WERI-Rb-1 (cell line): ENCODE measurements at places on chromosomes 13 and 19.

DNA sequence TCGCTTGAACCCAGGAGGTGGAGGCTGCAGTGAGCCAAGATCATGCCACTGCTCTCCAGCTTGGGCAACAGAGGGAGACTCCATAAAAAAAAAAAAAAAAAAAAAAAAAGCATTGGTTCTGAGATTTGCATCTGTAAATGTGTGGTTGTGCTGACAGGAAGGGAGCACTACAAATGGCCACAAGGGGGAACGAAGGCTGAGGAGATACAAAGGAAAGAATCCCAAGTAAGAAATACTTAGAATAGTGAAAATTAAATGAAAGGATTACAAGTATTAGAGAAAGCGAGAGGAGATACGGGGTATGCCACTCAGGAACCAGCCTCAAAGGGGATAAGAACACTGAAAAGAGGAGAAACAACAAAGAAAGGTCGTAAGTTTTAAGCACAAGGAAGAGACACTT lies 284.9 kb downstream of the KLF12 start:
- DNase-seq, result peak; percentile 21

GRCh38 chr13:34627509-34628208 lies 314.4 kb upstream of the NBEA start:
- DNase-seq, result no peak

DNA sequence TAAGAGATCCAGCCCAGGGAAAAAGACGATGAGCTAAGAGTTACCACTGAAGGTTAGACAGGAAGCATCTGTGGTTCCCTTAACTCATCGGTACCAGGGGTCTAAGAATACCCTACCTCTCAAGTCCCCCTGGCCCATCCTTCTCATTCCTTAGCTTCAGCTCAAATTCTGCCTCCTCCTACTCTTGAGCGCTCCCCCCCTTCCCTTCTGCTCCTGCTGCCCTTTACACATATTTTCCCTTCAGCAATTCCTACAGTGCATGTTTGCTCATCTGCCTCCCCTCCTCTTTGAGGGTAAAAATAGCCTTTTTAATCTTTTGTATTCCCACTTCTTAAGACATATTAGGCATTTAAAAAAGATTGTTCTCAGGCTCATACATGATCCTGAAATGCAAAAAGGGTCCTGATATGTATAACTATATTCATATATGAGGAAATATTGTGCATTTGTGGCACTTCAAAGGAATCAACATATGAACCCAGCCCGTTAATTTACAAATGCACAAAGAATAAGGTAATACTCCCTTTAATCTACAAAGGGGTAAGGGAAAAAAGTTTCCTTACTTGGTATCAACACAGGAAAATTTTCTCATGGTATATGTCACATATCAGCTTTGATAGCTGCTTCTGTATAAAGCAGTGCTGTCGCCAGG lies 33.1 kb downstream of the LNX2 start:
- no peak for DNase-seq

DNA sequence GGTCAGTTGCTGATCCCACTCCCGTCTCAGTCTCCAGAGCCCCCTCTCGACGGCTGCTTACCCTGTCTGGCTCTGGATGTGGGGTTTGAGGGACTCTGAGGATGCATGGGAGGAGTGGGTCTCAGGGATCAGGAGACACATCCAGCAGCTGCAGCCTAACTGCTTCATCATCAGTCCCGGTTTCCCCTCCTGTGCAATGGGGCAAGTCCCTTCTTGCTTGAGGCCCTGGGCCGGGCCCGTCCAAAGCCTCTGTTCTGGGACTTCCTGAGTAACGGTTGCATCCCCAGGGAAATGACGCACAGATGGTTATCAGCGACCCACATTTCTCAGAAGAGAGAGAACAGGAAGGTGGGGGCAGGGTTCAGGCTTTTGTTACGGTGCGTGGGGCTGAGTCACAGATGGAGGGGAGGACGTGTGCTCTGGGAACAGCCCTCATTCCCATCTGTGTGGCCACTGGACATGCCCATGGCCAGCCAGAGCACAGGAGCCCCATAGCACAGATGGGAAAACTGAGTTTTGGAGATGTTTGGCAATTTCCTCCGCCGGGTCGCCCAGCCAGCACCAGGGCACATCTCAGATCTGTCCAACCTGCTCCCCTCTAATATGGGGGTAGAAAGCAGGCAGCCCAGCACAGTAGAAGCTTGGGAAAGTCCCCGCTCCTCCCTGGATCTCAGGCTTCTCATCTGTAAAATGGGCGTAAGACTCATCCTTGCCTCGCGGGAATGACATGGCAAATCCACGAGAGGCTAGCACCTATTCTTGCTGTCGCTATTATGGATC lies 19.3 kb downstream of the GNA15 start:
- DNase-seq, result no peak

GRCh38 chr13:74226791-74227475 lies 92.7 kb upstream of the KLF12 start:
- no peak for DNase-seq

DNA sequence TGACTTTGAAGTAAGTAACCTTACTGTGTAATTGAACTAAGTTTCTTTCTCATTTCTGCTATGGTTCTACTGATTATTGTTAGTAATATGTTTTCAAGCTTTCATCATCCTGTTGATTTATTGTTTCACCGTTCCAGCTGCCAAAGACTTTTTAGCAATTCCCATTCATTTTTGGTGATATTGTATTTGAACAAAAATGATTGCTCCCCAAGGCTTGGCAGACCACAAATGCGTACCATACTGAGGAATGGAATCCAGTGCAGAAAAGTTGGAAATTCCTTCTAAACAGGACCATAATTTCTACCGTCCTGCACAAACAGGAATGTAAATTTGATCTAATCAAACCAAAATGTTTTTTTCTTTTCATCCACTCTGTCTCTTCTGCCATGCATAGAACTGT lies 10.7 kb downstream of the EPSTI1 start:
- no peak for DNase-seq

- peak; percentile 30 for DNase-seq
Measured at GRCh38 chr13:48126944-48127830, 32.3 kb upstream of the MED4 start.

DNA sequence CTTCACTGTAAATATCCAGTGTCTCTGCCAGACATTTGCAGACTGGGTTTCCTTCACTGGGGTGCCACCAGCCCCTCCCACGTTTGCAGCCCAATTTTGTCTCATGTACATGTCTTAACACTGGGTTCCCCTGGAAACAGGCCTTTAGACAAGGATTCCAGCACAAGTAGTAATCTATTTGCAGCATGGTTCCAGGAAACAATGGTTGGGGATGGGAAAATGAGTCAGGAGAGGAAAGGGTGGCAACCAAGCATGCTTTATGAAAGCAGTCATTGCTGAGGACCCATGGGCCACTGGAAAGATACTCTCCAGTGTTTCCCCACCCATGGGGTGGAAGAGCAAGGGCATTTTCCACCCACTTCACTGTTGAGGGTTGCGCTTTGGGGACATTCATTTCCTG lies 53.6 kb upstream of the FARP1 start:
- DNase-seq, result no peak

DNA sequence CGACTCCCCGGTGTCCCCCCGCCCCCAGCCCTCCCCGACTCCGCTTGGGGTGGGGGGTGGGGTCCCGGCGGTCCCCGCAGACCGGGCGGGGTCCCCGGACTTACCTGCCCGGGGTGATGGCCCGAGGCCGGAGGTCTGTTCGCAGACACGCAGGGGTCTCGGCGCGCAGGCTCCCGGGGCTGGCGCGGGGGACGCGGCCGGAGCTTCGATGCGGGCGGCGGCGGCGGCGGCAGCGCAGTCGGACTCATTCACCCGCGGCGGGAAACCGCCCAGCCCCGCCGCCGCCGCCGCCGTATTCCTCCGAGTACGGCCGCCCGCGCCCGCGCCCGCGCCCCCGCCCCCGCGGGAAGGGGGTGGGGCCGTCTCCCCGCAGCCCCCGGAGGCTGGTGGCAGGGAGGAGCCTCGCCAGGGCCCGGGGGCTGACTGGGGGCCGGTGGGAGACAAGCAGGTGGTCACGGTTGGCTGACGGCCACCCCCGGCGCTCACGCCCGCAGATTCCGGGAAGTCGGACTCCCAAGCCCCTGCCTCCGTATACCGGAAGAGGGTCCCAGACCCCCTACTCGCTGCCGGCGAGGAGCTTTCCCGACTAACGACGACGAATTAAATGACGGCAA lies at the start of gene C2CD4C:
Gene C2CD4C (minus strand): TSS at position 246 of the 614 bp plus-strand sequence. CDS start 786 bp downstream, outside the sequence.
- peak; percentile 46 for DNase-seq

- no peak for DNase-seq
Measured at GRCh38 chr13:111265006-111265700, 55.3 kb upstream of the TEX29 start.

DNA sequence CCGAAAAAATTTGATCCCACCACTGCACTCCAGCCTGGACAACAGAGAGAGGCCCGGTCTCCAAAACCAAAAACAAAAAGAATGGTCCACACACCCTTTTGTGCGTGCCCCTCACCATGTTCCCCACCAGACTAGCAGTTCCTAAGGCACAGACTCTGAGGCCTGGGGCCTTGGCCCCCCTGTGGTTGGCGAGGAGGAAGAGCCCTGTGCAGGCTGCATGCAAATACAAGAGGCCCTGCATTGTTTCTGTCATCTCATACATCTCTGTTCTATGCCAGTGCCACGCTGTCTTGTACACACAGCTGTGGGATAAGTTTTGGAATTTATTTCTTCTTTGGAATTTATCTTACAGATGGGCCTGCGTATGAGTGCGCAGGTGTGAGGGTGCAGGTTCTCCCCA lies 4.7 kb upstream of the YJEFN3 start:
- DNase-seq, result no peak

DNA sequence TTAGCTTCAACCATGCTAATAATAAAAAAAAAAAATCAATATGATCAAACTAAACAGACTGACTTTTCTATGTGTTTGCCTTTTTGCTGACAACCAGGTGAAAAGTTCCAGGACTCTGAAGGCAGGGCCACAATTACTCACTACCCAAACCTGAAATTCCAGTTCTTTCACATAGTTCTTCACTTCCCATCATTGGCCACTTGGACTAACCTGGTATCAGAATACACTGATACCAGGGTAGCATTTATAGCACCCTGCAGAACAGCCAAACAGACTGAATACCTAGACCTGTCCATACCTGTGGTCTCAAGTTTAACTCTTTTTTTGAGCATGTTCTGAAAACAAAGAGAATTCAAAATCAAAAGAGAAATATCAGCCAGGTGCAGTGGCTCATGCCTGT lies 25.1 kb downstream of the ELF1 start:
- no peak for DNase-seq

DNA sequence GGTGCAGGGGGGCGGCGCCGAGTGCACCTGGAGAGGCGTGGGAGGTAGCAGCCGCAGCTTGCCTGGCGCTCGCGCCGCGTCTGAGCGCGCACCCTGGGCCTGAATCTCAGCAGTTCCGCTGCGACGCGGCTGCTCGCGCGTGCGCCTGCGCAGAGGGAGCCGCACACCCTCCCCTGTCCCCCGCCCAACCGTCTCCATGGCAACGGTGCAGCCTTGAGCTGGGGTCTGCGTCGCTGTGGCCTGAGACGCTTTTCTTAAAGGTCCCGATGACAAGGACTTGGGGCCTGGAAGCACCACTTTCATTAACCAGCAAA lies at the start of gene PNMA8B:
Gene PNMA8B (minus strand): TSS at position 82 of the 314 bp plus-strand sequence. CDS start 402 bp downstream, outside the sequence.
- DNase-seq, result peak; percentile 74

DNA sequence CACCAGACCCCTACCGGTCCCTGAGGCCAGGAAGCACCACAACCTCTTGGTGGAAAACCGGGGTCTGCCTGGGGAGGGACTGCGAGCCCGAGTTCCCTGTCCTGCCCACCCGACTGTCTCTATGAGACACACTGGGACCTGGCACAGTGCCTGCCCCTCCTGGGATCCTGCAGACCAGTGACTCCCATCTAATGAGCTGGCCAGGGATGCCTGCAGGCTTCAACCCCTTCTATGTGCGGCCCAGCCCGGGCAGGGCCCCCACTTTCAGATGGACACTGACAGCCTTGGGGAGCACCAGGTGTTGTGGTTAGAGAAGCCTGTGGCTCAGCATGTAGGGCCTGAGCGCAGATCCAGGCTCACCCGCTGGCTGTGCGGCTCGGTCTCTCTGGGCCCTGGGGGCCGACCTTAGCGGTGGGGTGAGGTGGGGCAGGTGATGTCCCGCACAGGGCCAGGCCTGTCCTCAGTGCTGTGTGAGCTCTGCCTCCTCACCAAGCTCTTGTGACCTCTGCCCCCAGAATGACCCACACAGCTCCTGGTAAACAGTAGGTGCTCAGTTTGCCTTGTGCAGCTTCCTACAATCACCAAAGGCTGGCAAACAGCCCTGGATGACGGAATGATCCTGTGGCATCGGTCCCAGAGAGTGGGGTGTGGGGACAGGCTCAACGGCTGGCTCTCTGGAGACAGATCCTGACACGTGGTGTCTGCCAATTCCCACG lies 17.9 kb upstream of the CACTIN start:
- no peak for DNase-seq

DNA sequence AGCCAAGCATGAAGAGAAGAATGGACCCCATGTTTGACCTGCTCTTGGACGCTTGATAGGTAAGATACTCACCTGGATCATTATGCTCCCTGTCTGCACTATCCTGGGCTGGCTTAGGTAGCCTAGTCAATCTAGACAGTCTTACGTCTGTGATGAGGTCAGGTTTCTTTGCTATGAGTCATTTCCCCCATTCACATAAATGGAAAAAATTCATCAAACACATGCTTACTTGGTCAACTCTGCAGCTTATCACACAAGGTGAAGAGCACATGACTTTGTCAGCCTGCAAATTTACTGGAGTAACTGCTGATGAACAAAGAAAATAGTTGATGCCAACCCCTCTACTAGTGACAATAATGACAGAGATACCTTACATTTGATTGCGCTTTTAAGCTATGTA lies 170.0 kb downstream of the NUFIP1 start:
- no peak for DNase-seq

DNA sequence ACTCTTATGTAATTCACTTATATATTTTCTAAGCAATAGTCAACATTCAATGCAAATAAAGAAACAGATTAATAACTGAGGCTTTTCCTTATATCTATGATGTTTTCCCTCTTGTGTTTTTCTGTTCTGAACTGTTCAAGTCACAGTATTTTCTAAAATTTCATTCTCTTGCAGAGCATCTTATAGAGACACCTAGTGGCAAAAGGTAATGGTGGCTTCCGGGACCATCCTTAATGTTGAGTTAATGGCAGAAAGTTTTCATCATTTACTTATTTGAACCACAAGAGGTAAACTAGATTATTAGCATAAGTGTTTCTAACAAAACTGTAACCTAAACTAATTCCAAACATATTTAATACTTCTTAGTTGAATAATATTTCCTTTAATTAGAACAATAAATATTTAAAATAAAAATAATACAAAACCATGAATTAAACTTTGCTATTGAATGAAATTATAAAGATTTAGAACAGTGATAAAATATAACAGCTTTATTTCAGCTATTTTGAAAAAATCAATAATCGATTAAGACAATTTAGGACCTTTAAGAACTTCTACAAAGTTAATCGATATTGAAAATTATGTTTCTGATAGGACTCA lies 1.7 kb upstream of the SLITRK5 start:
- peak; percentile 65 for DNase-seq

- DNase-seq, result peak; percentile 54
Measured at GRCh38 chr19:35110974-35111373, 4.6 kb upstream of the FXYD3 start.
